ENCODE measurements at places on chromosomes 6 and 20. TPM values are rescaled to one million over a fixed set of nuclear protein-coding genes. Genes with fewer than 3 reads are reported as not detected.

The CNBD2 gene
- 6.7 TPM for total RNA-seq

- DNase-seq, result no peak
These were observed 128.7 kb downstream of the SYNE1 start for GRCh38 chr6:152508477-152508876.

GRCh38 chr20:59110607-59111006, 53.0 kb upstream of the ZNF831 start:
- no peak for DNase-seq

DNA sequence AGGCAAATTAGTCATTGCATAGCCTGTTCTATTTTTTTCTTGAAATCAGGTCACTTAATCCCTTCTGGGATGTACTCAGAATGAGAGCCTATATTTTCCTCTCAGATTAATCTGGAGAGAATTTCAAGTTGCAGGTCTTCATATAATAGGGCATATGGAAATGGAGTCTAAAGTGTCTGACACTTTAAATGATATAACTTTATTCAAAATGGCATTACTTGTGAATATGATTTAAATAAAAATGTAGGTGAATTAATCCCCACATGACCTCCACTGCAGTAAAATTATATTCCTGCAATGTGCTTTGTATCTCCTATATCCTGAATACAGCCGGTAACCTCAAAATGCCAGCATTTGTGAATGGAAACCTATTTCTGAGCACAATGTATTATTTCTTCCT, 172.5 kb upstream of the BTBD3 start:
- DNase-seq, result no peak

DNA sequence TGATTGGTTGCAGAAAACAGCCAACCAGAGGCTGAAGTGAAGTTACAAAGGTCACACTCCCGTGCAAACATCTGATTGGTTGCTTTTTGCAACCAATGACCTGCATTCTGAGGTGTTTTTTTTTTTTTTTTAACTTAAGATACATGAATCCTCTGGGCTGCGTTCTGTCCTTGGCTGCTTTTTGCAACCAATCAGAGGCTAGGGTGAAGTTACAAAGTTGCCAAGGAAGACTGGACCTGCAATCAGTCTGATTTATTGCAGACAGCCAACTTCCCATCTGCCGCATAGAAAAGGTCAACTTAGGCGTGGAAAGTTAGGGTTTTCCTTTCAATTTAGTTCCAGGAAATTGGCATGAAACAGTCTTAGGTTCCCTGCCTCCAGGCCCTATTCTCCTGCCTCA, 292.9 kb downstream of the PLCB1 start:
- DNase-seq, result no peak

DNA sequence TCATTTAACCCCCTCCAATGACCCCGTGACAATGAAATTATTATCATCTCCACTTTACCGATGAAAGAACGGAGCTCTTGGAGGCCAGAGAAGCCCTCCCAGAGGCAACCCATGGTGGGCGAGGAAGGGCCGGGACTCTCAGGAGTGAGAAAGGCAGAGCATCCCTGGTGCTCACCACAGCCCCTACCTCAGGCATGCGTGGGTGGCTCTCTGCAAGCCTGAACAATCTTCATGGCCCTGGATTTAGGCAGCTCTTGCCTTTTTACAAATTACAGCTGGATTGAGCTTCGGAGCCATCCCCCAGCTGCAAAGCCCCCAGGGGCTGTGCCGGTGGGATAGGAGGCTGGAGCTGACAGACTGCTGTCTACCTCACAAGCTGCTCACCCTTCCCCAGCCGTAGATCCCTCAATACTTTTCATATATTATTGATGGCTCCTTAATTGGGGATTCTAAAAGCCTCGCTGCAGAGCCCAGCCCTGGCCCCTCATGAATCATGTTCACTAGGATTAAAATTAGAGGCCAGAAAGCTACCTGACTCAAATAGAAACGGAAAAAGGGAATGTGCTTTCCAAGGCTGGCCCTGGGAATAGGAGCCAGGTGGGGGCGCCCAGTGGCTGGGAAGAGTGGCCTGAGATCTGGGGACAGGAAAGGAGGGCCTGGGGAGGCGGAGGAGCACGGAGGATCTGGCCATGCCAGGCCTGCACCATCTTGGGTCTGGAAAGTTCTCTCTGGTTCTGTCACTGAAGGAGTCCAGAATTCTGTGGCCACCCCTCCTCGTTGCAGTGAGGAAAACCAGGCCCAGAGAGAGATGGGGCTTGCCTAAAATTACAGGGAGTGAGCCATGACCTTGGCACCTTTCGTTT, 29.1 kb downstream of the CPNE5 start:
- no peak for DNase-seq

GRCh38 chr20:61951695-61952533, 113.8 kb downstream of the TAF4 start:
- DNase-seq, result no peak

The KHDC1 gene
- total RNA-seq, result 7.9 TPM

DNA sequence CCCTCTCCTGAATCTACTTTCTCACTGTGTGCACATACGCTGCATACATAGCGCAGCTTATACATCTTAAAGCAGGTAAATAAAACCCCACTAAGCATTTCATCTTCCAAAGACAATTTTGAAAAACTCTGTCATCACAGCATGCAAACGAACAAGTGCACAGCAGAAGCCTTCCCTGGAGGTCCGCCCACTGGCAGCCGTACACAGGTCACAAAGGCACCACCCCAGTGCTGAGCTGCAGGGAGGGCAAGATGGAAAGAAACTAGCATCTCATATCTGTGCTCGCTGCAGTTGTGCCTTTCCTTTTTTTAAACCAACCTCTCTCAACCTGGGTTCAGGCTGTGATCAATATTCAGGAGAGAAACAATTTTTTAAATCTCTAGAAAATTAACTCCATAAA, 73.3 kb downstream of the HUS1B start:
- no peak for DNase-seq

- DNase-seq, result no peak
These were observed 1278.4 kb upstream of the GJE1 start for GRCh38 chr6:140854318-140854717.

The PNLDC1 gene
- total RNA-seq, result not detected

- DNase-seq, result no peak
These were observed 36.8 kb downstream of the NCR2 start for GRCh38 chr6:41371992-41372831.

DNA sequence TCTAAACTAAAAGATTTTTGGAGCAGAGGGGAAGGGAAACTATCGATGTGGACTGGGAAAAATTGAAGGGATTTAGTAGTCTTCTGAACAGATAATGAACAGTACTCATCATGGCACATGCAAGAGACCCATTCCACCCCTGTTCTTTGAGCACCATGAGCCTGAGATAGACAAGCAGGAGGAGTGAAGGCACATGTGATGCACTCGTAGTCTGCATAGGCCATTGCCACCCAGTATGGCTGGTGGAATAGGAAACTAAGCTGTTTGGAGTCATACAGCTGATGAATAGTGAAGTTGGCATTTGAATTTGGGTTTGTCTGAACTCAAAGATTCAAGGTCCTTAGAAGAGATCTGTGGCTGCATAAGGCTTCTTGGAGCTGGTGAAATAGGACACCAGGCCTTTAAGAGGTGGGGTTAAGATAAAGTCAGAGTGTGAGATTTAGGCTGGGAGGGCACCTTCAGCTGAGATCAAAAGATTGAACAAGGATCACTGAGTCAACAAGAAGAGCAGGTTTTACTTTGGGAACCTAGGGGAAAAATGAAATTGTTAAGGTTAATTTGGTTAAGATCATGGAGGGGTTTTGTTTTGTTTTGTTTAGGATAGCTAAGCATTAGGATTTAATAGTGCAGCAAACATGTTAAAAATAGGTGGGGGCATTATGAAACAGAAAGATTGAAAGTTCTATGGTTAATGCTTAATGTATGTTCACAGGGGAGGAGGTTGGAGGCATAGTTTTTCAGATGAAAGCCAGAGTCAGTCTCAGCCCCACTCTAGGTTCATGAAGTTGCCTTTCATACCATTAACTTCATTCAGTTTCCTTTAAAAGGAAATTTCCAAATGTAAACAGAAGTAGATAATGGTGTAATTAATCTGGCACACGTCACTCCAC, 148.8 kb downstream of the ARID1B start:
- no peak for DNase-seq

GRCh38 chr6:146146836-146147235, 118.0 kb downstream of the GRM1 start:
- DNase-seq, result no peak

DNA sequence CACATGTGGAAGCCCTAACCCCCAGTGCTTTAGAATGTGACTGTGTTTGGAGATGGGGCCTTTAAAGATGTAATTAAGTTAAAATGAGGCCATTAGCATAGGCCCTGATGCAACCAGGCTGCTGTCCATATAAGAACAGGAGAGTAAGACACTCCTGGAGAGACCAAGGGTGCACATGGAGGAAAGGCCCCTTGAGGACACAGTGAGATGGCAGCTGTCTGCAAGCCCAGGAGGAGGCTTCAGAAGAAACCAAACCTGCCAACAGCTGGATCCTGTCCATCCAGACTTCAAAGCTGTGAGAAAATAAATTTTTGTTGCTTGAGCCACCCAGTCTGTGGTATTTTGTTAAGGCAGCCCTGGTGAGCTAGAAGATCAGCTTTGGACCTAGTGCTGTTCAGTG, 16.8 kb upstream of the SNRPB2 start:
- DNase-seq, result no peak

- DNase-seq, result no peak
These were observed 48.3 kb downstream of the OGFRL1 start for GRCh38 chr6:71336901-71337300.

DNA sequence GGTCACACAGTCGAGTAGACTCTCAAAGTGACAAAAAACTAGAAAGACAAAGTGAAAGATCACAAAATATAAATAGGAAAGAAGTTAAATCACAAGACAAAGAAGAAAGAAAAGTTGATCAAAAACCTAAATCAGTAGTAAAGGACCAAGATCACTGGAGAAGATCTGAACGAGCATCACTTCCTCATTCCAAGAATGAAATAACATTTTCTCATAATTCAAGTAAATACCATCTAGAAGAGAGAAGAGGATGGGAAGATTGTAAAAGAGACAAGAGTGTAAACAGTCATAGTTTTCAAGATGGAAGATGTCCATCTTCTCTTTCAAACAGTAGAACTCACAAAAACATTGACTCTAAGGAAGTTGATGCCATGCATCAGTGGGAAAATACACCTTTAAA, 31.6 kb upstream of the GJA10 start:
- DNase-seq, result no peak
